ENCODE measurements at places on chromosomes 1 and 21.
A peak's percentile ranks its signal among the peaks of the same experiment; 100 is the strongest.

DNA sequence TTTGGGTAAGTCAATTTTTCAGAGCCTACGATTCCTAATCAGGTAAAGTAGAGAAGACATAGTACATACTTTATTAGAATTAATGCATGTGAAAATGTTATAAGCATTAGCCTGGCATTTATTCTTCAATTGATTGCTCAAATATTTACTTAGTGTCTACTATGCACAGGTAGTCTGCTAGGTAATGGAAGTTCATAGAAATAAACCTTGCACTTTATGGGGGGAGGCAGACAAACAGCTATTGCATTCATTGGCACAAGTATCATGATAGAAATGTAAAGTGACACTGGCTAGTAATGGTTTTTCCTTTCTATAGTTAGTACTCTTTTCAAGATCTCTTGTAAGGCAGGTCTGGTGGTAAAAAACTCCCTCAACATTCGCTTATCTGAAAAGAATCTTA, 44.9 kb downstream of the ZNHIT6 start:
- DNase-seq: no peak

GRCh38 chr1:165634154-165634921, 3.3 kb downstream of the MGST3 start:
- no peak for DNase-seq

GRCh38 chr1:31517301-31517700, 59.0 kb upstream of the TINAGL1 start:
- no peak for DNase-seq

DNA sequence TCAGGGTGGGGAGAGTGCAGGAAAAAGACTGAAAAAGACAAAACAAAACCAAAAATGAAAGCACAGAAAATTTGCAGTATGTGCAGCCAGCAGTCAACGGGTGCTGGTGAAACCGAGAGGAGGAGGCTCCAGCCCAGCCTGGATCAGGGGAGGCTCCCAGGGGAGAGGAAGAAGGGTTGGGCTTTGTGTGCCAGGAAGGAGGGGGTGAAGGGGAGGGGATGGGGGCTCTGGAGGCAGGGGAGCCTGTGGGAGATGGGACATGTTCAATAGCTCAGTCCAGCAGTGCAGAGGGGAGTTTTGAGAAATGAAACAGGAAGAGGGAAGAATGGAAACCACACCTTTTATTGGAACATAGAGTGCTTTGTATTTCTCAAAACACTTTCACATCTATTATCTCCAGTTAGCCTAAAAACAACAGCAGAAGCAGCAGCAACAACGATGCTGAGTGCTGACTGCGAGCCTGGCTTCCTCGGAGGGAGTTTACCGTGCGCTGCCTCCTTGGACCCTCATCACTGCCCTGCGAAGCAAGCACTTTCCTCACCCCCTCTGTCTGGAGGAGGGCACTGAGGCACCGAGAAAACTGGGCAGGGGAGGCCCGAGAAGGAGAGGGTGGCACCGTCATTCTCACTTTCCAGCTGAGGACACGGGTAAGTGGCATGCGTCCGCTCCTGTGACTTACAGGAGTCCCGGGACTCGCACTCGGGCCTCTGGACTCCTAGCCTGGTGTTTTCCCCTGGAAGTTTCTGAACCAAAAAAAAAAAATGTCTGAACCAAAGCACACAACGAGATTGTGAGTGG, 62.9 kb downstream of the MDM4 start:
- DNase-seq: peak; percentile 12

GRCh38 chr1:87051965-87052364, 137.5 kb downstream of the HS2ST1 start:
- no peak for DNase-seq

- no peak for DNase-seq
Observed at GRCh38 chr1:44290250-44291094, 64.6 kb downstream of the ERI3 start.

- DNase-seq: no peak
Observed at GRCh38 chr1:30374400-30375070, 348.9 kb downstream of the MATN1 start.

- DNase-seq: no peak
Observed at GRCh38 chr1:189616893-189617292, 860.8 kb downstream of the BRINP3 start.

GRCh38 chr1:82323144-82323841, 522.6 kb downstream of the ADGRL2 start:
- no peak for DNase-seq

DNA sequence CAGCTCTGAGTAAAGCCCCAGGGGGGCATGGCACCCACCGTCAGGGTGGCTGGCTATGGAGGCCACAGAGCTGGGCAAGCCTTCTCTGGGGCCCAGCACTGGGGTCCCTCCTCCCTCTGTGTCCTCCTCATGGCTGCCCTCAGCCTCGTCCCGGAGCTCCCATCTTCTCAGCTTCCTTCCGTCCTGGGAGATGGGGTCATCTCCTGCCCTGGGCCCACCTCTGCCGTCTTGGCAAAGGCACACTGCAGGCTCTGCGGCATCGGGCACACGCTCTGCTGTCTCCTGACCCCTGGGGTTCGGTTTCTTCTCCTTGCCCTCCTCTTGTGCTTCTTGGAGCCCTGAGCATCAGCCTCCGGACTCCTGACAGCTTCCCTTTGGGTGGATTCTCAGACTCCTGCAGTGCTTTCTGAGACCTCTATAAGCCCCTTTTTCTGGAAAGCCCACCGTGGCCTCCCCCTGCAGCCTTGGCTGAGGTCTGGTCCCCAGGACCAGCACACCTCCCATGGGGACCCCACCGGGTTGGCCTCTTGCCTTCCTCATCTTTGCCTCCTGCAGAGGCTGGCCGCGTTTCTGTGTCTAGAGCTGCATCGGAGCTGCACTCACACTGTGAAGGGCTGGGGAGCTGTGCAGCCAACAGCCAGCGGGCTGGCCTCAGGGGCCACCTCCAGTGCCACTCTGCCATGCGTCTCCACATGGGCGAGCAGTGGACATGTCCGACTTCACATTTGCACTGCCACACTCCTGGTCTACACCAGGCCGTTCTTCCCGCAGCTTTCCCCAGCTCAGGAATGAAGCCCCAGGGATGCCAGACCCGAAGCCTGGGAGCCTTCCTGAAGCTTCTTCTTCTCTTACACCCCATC, 11.6 kb downstream of the UMODL1 start:
- no peak for DNase-seq

DNA sequence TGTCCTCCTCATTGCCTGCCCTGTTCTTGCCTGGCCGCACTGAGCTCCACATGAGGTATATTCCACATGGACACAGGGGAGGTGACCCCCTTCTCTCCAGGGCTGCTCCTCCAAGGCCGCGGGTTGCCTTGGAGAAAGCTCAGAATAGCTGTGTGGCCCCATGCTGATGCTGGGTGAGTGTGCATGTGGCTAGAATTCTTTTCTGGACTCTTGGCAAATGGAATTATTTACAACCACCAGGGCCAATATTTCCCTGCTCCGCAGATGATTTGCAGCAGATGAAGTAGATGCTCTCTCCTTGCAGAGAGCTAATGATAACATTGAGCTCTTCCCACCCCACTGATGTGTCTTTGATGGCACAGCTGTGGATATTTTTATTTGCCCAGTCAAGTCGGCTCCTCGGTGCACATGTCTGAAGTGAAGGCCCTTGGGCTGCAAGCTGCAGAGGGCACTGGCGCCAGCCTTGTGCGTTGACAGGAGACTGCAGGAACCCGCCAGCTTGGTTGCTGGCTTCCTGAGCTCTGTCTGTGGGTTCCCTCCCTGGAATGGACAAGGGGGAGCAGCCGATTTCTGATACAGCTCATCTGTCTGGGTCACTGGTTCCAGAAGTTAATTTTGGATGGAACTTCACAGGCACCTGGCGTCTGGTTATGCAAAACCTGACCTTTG, 404.7 kb upstream of the VAMP3 start:
- no peak for DNase-seq

DNA sequence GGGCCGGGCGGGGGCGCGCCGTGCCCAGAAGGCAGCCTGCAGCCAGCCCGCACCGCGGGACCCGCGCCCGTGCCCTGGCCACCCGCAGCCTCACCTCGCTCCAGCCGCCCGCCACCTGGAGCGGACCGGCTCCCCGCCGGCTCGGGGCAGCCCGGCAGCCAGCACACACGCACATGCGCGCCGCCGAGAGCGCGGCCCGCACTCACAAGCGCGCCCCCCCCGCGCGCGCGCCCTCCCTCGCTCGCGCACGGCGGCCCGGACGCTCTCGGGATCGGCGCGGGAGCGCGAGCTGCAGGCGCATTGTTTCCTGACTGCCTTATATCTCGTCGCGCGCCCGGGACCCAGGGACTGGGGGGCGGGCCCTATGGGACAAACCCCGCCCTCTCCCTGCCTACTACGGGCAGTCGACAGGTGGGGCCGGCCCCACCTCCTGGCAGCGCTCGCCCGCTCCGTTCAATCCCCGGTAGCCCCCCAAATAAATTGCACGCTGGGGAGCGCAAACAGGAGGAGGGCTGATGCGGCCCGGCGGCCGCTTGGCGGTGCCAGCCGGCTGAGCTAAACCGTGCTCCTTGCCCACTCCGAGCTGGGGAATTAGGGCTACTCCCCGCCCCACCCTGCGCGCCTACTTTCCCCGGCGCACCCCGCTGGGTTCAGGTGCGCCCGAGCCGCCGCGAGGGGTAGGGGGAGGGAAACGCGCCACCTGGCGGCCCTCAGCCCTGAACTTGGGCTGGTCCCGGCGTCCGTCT, at the start of gene MYCL:
Gene MYCL, minus strand, starts transcription at position 204 of the 746 bp plus-strand sequence. CDS start 483 bp downstream, outside the sequence.
- DNase-seq: peak; percentile 48

GRCh38 chr1:10975567-10976326, 36.7 kb upstream of the TARDBP start:
- no peak for DNase-seq

DNA sequence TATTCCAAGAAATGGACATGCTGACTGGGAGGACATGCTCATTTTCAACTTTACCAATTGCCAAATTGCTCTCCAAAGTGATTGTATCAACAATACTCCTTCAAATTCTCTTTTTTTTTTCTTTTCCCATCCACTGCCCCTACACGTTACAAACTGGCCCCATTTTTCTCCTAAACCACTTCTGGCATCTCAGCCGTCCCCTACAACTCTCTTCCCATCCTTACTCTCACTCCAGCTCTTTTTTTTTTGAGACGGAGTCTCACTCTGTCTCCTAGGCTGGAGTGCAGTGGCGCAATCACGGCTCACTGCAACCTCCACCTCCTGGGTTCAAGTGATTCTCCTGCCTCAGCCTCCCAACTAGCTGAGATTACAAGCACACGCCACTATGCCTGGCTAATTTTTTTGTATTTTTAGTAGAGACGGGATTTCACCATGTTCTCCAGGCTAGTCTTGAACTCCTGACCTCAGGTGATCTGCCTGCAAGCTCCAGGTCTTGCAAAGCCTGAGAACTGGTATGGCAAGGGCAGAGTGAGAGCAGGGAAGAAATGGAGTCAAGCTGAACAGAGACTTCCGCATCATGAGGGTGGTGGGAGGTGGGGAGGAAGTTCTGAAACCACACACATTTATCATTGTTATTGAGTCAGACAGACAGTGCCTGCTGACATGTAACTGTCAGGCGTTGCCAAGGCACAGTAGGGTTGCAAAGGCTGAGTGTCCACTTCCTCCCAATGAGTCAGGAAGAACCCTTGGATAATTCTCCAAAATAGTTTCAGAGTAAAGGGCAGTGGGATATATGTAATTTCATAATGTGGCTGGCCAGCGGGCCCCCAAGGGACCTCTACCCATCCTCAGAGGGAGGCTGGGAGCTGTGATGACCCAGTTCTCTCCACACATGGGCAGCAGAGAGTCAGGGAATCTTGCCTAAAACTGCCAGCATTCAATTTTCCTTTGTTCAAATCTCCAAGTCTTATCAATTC, 17.4 kb downstream of the CELA3A start:
- DNase-seq: peak; percentile 42

GRCh38 chr1:182083851-182084486, 22.5 kb upstream of the ZNF648 start:
- DNase-seq: no peak

DNA sequence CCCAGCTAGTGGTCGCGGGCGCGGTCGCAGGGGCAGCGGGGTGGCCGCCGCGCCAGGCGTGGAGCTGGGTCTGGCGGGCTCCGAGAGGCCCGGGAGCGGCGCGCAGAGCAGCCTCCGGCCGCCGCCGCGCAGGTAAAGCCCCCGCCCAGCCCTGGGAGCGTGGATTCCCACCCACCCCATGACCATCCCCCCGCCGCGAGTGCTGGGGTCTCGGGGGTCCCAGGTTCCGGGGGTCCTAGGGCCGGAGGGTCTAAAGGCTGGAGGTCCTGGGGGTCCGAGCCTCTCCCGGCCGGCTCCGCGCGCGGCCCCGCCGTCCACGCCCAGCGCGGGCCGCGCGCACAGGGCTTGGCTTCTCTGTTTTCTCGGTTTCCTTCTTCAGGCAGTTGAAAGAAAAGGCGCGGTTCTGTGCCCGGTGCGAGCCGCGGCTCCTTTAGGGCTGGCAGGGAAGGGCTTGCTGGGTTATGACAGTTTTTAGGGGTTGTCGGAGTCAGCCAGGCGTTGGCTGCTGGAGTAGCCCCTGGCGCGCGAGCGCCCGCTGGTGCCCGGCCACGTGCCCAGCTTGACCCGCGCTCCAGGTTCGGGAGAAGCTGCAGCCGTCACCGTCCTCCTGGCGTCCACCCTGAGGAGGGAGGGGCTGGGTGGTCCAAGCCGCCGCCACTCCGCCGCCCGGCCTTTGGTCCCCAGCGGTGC, 359 bp downstream of the LRRC3 start:
- DNase-seq: no peak

DNA sequence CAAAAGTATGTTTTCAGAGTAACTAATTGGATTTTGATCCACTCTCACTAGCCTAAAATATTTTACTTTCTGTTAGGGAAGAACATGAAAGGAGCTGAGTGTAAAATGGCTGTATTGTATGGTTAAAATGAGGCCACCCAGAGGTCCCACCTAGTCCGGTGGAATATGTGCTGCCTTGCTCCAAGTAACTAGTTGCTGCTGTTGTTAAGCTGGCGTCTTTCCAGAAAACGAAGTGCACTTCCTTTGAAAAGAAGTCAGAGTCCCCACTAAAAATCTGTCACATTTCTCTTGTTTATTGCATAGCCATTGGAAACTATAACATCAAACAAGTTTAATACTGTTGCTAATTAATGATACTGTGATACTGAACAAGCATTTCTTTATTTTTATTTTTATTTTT, 3.2 kb downstream of the SLC25A33 start:
- DNase-seq: no peak

DNA sequence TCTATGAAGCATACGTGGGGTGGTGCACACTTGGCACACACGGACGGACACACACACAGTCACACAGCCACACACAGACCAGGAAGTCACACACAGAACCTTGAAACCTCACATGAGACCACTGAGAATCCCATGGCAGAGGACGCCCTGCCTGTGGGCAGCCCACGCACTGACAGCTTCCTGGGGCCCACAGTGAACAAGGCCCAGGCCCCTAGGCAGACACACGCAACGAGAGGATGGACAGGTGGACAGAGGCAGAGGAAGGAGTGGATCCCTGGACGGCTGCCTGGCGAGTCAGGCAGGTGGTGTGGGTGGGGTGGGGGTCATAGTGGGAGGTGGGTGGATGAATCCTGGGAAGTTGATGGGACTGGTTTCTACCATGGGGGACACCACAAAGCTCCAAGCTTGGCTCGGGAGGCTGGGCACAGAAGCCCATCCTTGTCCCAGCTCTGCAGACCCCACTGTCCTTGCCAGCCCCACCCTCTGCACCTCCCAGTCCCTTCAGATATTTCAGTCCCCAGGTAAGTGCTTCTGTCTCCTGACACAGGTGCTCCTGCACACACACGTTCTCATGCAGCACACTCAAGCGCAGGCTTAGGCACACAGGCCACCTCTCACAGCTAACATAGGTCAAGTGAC, 49.1 kb downstream of the WNT9A start:
- DNase-seq: no peak

GRCh38 chr1:198024782-198025181, 107.6 kb downstream of the LHX9 start:
- no peak for DNase-seq

- no peak for DNase-seq
Observed at GRCh38 chr1:200837931-200838571, 34.7 kb upstream of the GPR25 start.

GRCh38 chr1:192534666-192535065, 40.9 kb upstream of the RGS1 start:
- DNase-seq: no peak
